ENCODE measurements at places on chromosomes 2 and 18.

GRCh38 chr2:158313734-158314133 lies 142.8 kb downstream of the CCDC148 start:
- DNase-seq, result no peak

GRCh38 chr2:108587621-108588020 lies 53.4 kb downstream of the LIMS1 start:
- no peak for DNase-seq

- DNase-seq, result no peak
These were observed 4.6 kb downstream of the RPS27A start for GRCh38 chr2:55236992-55237543.

- DNase-seq, result no peak
These were observed 5.9 kb downstream of the KIDINS220 start for GRCh38 chr2:8831516-8831915.

- no peak for DNase-seq
These were observed 20.3 kb downstream of the TBR1 start for GRCh38 chr2:161436411-161436810.

DNA sequence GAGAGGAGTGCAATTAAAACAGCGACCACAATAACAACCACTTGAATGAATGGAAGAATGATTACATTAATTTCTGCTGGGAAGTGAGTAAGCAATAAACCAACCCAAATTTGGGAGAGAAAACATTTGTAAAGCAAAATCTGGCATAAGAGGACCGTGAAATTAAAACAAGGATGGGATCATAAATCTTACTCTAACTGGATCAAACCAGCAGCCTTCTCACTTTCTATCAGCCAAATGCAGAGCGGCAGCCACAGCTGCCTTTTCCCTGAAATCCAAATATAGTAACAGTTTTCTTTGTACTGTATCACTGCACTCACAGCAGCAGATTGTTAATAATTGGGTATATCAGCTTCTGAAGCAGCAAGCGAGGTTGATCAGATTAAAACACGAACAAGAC lies 245.2 kb upstream of the REG3G start:
- DNase-seq, result no peak

DNA sequence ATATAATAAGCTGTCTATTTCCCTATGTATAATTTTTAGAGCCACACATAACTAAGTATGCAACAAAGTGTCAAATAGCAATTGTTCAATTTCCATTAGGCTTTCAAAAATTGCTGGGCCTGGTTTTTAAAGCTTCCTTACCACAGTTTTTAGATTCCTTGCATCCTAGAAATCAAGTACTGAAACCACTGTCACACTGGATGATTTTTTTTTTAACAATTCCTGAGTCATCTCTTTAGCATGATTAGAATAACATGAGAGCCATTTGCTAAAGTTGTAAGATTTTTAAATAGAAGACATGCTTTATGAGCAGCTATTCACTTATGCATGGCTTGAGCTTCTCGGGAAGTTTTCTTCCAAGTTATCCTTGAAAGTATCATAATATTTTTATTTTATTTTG lies 319.5 kb upstream of the NXPH2 start:
- DNase-seq, result no peak

DNA sequence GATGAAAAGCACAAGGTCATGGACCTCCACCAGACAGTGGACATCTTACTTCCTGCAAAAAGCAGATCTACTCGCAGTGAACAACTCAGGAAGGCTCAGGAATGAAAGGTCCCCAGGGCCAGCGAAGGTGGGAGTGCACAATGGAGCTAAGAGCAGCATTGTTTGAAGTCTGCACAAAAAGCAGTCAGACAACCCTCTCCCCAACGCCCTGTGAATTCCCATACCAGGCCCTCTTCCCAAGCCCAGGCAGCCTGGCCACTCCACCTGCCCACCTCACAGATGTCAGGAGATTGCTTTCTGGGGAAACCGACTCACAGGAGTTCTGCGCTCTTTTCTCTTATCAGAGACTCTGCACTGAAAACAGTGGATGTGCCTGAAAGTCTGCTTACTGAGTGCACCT lies 34.8 kb downstream of the ST8SIA5 start:
- DNase-seq, result no peak

DNA sequence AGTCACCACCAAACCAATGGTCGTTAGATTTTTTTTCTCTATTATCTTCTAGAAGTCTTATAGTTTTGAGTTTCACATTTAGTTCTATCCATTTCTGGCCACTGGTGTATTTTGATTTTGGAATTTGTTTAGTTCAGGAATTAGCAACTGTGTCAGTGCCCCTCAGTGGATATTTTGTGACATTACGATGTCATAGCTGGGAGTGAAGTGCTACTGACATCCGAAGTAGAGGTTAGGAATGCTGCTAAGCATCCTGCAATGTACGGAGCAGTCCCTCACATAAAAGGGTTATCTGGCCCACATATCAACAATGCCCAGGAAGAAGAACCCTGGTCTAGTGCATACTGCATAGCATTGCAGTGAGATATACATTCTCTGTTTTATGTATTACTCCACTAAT lies 157.4 kb upstream of the RGPD4 start:
- DNase-seq, result no peak

- no peak for DNase-seq
These were observed 113.0 kb downstream of the KCNF1 start for GRCh38 chr2:11024687-11025086.

GRCh38 chr2:240871071-240871958 lies 2.7 kb downstream of the AGXT start:
- no peak for DNase-seq

DNA sequence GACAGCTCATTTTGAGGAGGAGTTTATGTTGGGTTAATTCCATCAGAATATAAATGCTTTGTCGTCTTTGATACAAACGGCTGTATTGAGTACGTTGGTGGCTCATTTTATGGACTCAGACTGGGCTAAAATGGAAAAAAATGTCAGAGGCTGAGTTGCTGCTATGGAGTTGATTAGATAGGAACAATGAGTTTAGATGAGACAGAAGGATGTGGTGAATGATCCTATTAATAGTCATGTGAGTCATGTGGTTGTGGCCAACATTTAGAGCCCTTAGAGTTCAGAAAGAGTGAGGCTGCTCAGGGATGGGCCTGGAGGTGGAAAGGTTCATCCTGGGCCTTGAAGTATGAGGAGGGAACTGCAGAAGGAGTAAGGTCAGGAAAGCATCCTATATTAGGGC lies 434.2 kb downstream of the MEIS1 start:
- DNase-seq, result no peak

- no peak for DNase-seq
These were observed 216.9 kb downstream of the HAUS1 start for GRCh38 chr18:46320928-46321711.

- no peak for DNase-seq
These were observed 130.5 kb upstream of the NOSTRIN start for GRCh38 chr2:168671932-168672331.

DNA sequence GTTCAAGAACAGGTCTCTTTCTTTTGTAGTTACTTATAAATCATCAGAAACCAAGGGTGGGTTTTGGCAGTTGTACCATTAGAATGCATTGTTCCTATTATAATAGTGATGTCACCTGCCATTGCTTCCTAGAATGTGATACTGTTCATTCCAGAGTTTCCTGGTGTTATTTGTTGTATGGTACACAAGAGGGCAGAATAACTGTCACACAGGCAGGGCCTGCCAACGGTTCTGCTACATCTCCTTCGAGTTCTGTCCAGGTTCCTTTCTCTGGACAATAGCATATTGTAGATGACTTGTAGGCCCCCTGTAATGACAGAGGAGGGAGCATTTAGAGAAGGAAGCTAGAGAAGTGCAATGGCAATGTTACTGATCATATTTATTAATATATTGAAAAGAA lies 98.3 kb downstream of the KLHL14 start:
- DNase-seq, result no peak

DNA sequence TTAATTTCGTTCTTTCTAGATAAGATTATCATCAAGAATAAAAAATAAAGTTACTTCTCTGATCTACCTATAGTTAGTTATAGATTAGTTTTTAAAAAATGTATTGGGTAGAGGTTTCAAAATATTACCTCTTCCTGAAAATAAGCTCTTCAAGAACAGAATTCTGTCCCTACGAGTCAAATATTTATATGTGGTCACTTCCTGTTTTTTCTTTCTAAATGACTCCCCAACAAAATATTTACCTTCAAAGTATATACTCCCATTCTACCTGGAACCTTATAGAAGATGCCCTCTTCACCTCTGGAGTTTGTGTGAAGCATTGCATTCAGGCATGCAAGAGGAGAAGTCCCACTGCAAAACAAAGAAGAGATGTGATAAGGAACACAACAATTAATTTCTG lies 72.3 kb downstream of the ASXL2 start:
- no peak for DNase-seq

DNA sequence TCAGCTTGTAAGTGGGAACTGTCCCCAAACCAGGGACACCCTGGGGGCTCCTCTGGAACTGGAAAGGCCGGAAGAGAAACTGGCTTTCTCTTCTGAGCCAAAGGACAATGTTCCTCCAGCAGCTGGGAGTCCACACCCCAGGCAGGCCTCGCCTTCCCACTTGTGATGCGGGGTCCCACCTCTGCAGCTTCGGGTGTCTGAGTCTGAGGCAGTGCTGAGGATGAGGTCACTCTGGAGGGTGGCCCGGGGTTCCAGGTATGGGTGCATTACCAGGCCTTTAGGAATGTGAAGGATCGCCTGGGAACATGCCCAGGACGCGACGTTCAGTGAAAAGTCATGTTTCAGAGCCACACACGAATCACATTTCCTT lies 18.2 kb upstream of the BOK start:
- DNase-seq, result no peak

DNA sequence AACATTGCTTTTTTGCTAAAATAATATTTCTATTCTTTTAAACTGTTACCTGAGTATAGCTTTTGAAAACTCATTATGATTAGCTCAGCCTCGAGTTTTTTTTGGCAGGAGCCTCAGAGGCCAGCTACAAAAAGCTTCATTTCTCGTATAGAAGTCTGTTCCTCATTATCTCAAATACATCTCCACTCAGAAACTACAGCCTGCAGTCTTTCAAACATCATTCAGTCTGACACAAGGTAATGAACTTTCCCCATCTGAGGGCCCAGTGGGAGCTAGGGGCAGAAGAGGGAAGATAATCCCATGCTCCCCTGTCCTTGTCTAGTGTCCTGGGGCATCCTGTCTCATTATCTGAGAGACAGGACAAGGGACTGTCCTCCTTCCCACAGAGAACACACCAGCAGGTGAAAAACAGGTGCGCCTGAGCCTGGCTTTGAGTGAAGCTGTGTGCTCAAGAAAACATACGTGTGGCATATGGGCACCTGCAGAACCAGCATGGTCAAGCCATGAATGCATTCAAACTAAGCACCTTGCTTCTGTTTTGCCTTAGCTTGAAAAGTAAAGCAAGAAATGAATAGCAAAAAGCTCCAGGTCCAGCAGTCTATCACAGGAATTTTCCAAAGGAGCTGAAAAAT lies 247.5 kb downstream of the MREG start:
- no peak for DNase-seq

DNA sequence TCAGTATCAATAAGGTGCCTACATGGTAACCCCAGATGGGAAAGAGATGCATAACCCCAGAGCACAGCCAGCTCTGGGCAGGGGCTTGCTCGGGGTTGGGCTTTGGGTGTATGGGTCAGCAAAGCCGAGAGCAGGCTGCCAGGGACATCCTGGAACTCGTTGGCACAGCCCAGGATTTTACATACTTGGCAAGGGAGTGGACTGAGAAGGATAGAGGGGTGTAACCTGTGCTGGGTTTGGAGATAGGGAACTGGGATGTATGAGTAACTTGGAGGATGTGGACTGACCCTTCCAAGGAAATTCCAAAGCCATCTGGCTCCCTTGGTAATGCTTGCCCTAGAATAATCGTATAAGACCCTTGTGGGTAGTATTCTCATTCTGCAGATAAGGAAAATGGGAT lies 44.2 kb downstream of the GPR39 start:
- no peak for DNase-seq

GRCh38 chr2:30661173-30662107 lies 145.8 kb downstream of the CAPN13 start:
- DNase-seq, result no peak

DNA sequence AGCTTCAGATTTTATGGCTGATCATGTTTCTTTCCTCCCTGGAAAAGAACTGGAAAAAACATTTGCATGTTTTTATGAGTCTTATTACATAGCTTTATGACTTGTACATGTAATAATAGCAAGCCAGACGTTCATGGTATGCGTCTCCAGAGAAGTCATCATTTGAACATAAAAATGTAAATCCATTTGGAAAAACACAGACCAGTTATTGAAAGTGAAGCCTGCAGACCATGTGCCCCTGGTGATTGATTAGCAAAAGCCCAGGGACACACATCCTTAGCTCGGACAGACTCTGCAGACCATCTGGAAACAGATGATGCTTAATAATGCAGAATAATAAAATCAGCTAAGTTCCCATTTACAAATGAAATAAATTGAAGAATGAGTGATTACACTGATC lies 283.1 kb downstream of the TDRD15 start:
- no peak for DNase-seq

GRCh38 chr2:159961037-159961436 lies 101.4 kb downstream of the PLA2R1 start:
- no peak for DNase-seq

GRCh38 chr2:134195341-134195740 lies 58.5 kb upstream of the MGAT5 start:
- DNase-seq, result no peak

DNA sequence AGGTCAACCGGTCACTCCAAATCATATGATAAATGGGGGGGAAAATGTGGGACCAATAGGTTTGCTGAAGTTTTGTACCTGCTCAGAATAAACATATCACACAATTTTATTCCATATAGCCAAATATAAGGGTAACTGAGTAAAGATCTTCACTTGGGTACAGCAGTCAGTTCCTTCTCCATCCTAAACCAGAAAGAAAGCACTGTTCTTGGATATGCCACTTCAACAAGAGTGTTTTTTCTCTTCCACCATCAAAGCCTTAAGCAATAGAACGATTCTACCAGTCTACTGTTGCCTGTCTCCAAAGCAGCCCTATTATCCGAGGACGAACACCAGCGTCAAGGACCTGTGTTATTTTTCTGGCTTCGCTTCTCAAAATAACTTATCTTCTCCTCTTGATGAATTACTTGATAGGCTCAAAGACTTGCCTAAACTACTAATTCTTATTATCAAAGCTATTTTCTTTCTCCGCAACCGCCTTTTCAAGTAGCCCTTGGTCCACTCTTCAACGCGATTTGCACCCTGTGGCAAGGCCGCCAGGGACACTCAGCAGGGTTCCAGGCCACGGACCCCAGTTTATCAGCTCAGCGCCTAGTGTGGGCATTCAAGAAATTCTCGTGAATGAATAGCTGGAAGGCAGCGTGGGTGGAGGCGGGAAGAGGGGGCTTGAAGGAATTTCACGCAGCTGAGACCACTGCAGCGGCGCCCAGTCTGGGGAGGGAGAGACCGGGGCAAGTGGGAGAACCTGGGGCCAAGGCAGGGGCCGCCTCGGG lies 646 bp downstream of the ALS2 start:
- no peak for DNase-seq

Data from neuronal stem cell (in vitro differentiated cells).